ENCODE measurements at places on chromosomes 2 and 18. TPM values are rescaled to one million over a fixed set of nuclear protein-coding genes. Genes with fewer than 3 reads are reported as not detected.
A peak's percentile ranks its signal among the peaks of the same experiment; 100 is the strongest.

NABP1 gene
- 10.9 TPM for total RNA-seq

ACOXL gene
- 0.52 TPM for total RNA-seq

ELOA2 gene
- not detected for total RNA-seq

KCNJ13 gene
- not detected for total RNA-seq

DLGAP1 gene
- 7.9 TPM for total RNA-seq

EMX1 gene
- total RNA-seq = 0.33 TPM

SULT1C4 gene
- total RNA-seq = 4.2 TPM

VWA3B gene
- total RNA-seq = 0.78 TPM

EMILIN1 gene
- total RNA-seq = 21.8 TPM

DNA sequence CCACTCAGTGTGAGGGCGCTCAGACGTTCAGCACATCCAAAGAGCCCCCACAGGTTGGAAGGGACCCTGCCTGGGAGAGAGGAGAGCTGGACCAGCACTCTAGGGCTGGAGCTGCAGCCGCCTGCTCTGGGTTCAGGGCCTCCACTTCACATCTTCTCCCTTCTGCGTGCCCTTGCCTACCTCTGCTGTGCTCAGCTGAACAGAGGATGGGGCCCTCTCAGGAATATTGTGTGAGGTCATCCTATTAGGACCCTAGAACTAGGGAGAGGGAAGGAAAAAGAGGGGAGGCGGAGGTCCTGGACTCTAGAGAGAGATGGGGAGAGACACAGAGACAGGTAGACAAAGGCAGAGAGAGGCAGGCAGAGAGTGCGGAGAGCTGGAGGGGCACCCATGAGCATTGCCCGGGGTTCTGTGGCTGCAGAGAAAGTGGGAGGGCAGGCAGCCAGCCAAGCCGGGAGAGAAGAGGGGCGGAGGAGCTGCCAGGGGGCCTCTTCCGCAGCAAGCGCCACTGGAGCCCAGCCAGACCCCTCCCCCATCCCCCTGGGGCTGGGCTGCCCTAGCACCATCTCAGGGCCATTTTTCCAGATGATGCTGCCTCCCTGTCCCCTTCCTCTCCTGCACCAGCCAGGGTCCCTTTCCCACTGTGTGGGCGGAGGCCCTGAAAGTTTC is 8.3 kb upstream of the TNS1 start:
- peaks cover 21% of the 10 kb centered on the region for H3K4me1 ChIP-seq
- no peaks in the 10 kb centered on the region for H3K27me3 ChIP-seq
- no peak overlapping the region for H3K4me3 ChIP-seq
- H3K27ac ChIP-seq = no peak overlapping the region
- no peak for DNase-seq

DNA sequence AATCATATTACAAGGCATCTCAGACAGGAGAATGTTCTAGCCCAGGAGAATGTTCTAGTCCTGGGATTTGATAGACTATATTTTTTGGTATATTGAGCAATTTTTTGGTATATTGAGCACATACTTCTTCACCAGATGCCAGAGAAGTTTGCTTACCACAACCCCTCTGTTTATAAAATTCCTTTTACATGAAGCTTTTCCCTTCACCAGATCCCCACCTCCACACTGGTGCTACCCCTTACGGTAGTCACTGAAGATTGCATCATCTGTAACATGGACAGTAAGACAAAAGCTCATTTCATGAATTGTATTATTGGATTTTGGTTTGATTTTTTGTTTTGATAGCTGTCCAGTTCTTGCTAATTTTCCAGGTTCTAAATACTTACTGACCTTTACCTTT is 7.2 kb upstream of the HNMT start:
- no peak overlapping the region for H3K27ac ChIP-seq
- no peaks in the 10 kb centered on the region for H3K27me3 ChIP-seq
- no peak for DNase-seq
- H3K36me3 ChIP-seq = no peaks in the 10 kb centered on the region

- H3K27ac ChIP-seq = no peak overlapping the region
- no peaks in the 10 kb centered on the region for H3K4me1 ChIP-seq
- no peaks in the 10 kb centered on the region for H3K36me3 ChIP-seq
- DNase-seq = no peak
Measured at GRCh38 chr2:39210846-39211245, 32.9 kb downstream of the CDKL4 start.

DNA sequence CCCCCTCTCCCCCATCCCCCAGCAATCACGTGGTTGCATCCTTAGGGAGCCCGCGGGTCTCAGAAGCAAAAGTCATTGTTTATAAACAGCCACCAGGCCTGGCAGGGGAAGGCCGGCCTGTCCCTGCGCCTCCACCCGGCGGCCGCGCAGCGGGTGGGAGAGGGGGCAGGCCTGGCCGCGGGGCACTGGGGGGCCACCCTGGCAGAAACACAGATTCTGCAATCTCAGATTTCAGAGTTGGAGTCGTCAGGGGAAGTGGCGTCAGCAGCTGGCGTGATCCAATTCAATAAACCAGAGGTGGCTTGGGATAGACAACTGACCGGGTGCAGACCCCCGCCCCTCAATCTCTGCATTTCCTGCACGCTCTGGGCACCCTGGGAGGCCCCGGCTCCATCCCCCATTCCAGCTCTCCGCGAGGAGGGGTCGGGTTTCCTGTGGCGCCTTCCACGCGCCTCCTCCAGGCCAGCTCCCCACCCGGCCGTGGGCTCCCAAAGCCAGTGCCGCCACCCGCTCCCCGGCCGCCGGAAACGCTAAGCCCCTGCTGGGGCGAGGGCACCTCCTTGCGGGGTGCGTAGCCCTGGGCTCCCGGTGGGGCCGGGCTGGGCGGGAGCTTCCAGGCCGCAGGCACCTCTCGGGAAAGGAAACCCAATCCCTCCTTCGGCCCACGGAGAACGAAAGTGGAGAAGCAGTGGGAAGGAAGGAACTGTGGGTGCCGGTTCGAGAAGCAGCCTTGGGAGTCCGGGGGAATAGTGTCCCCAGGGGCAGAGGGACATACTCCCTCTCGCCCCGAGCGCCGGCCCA is 1.1 kb downstream of the BIN1 start:
- no peaks in the 10 kb centered on the region for H3K27me3 ChIP-seq
- H3K36me3 ChIP-seq = no peaks in the 10 kb centered on the region
- H3K4me3 ChIP-seq = peak overlapping the region; percentile 92
- peak; percentile 30 for DNase-seq
- H3K4me1 ChIP-seq = peaks cover 38% of the 10 kb centered on the region

GRCh38 chr18:3910512-3910911 is 460.5 kb downstream of the TGIF1 start:
- no peak for DNase-seq
- no peaks in the 10 kb centered on the region for H3K27me3 ChIP-seq
- no peak overlapping the region for H3K4me3 ChIP-seq
- H3K4me1 ChIP-seq = no peaks in the 10 kb centered on the region

- H3K36me3 ChIP-seq = no peaks in the 10 kb centered on the region
- DNase-seq = no peak
- H3K27me3 ChIP-seq = no peaks in the 10 kb centered on the region
Measured at GRCh38 chr2:200177971-200178911, 128.3 kb upstream of the SPATS2L start.

- H3K27ac ChIP-seq = no peak overlapping the region
- H3K4me3 ChIP-seq = no peak overlapping the region
- no peak for DNase-seq
- no peaks in the 10 kb centered on the region for H3K27me3 ChIP-seq
- H3K36me3 ChIP-seq = no peaks in the 10 kb centered on the region
- no peaks in the 10 kb centered on the region for H3K4me1 ChIP-seq
Measured at GRCh38 chr18:57095884-57096283, 51.0 kb upstream of the BOD1L2 start.

GRCh38 chr2:226869371-226869770 is 33.5 kb downstream of the RHBDD1 start:
- H3K27me3 ChIP-seq = no peaks in the 10 kb centered on the region
- H3K27ac ChIP-seq = no peak overlapping the region
- no peaks in the 10 kb centered on the region for H3K4me1 ChIP-seq
- DNase-seq = no peak
- H3K36me3 ChIP-seq = no peaks in the 10 kb centered on the region
- no peak overlapping the region for H3K4me3 ChIP-seq

DNA sequence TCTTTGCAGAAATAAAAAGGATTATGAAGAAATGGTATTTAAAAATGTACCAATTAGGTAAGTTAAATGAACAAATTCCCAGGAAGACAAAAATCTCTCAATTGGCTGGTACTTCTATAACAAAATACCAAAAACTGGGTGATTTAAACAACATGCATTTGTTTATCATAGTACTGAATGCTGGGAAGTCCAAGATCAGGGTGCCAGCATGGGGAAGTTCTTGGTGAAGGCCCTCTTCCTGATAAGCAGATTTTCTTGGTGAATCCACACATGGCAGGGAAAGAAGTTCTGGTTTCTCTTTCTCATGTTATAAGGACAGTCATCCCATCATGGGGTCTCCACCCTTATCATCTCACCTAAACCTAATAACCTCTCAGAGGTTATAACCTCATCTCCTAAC is 271.6 kb upstream of the SETBP1 start:
- H3K36me3 ChIP-seq = no peaks in the 10 kb centered on the region
- no peaks in the 10 kb centered on the region for H3K4me1 ChIP-seq
- H3K4me3 ChIP-seq = no peak overlapping the region
- no peak for DNase-seq
- no peaks in the 10 kb centered on the region for H3K27me3 ChIP-seq

DNA sequence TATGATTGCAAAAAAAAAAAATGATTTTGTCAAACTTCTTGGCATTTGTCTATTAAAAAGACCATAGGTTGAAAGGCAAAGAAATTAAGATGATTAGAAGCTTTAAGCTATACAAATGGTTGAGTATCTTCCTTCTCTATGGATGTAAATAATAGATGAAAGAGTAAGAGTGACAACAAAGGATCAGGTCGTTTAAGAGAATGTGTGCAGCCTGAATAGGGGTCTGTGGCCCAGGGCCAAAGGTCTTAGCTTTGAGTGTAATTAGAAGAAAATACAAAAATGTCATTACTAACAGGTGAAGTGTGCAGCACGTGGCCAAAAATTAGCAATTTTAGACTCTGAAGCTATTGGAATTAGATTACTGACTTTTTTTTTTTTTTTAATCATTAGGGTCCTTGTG is 122.4 kb downstream of the GREB1L start:
- no peaks in the 10 kb centered on the region for H3K27me3 ChIP-seq
- no peak for DNase-seq
- H3K36me3 ChIP-seq = no peaks in the 10 kb centered on the region
- H3K27ac ChIP-seq = no peak overlapping the region
- H3K4me3 ChIP-seq = no peak overlapping the region

- DNase-seq = no peak
- no peak overlapping the region for H3K4me3 ChIP-seq
- H3K4me1 ChIP-seq = no peaks in the 10 kb centered on the region
- no peaks in the 10 kb centered on the region for H3K36me3 ChIP-seq
- H3K27ac ChIP-seq = no peak overlapping the region
- no peaks in the 10 kb centered on the region for H3K27me3 ChIP-seq
Measured at GRCh38 chr2:42547446-42548295, 20.8 kb upstream of the MTA3 start.

- H3K4me1 ChIP-seq = peaks cover 5% of the 10 kb centered on the region
- no peak overlapping the region for H3K4me3 ChIP-seq
Measured at GRCh38 chr2:67108231-67108630, 288.9 kb upstream of the ETAA1 start.

- peaks cover 4% of the 10 kb centered on the region for H3K36me3 ChIP-seq
- H3K27me3 ChIP-seq = no peaks in the 10 kb centered on the region
- no peak overlapping the region for H3K4me3 ChIP-seq
- no peak for DNase-seq
- H3K27ac ChIP-seq = peak overlapping the region; percentile 57
Measured at GRCh38 chr18:22194151-22194598, 24.8 kb downstream of the GATA6 start.

- DNase-seq = no peak
- H3K36me3 ChIP-seq = no peaks in the 10 kb centered on the region
- peak overlapping the region; percentile 17 for H3K4me3 ChIP-seq
- H3K4me1 ChIP-seq = peaks cover 44% of the 10 kb centered on the region
- no peaks in the 10 kb centered on the region for H3K27me3 ChIP-seq
Measured at GRCh38 chr2:74457129-74457548, 1.1 kb upstream of the WBP1 start.

- H3K36me3 ChIP-seq = no peaks in the 10 kb centered on the region
- DNase-seq = no peak
- no peak overlapping the region for H3K27ac ChIP-seq
- H3K27me3 ChIP-seq = no peaks in the 10 kb centered on the region
- no peak overlapping the region for H3K4me3 ChIP-seq
Measured at GRCh38 chr18:68504441-68505177, 210.3 kb downstream of the TMX3 start.

- DNase-seq = no peak
- no peaks in the 10 kb centered on the region for H3K27me3 ChIP-seq
- no peak overlapping the region for H3K27ac ChIP-seq
- no peak overlapping the region for H3K4me3 ChIP-seq
- H3K36me3 ChIP-seq = no peaks in the 10 kb centered on the region
Measured at GRCh38 chr2:174794851-174795374, 30.6 kb upstream of the CHRNA1 start.

DNA sequence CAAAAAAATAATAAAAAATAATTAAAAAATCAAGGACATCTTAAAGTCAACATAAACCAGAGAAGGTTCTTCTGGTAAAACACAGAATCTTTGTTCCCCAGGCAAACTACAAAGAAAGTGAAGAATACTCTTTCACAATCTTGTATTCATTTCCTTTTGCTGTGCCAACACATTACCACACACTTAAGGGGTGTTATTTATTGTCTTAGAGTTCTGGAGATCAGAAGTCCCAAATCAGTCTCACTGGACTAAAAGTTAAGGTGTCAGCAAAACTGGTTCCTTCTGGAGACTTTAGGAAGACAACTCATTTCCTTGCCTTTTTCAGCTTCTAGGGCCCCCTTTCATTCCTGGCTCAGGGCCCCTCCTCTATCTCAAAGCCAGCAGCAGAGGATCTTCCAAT is 12.2 kb upstream of the CAB39 start:
- no peak for DNase-seq
- H3K4me3 ChIP-seq = no peak overlapping the region

DNA sequence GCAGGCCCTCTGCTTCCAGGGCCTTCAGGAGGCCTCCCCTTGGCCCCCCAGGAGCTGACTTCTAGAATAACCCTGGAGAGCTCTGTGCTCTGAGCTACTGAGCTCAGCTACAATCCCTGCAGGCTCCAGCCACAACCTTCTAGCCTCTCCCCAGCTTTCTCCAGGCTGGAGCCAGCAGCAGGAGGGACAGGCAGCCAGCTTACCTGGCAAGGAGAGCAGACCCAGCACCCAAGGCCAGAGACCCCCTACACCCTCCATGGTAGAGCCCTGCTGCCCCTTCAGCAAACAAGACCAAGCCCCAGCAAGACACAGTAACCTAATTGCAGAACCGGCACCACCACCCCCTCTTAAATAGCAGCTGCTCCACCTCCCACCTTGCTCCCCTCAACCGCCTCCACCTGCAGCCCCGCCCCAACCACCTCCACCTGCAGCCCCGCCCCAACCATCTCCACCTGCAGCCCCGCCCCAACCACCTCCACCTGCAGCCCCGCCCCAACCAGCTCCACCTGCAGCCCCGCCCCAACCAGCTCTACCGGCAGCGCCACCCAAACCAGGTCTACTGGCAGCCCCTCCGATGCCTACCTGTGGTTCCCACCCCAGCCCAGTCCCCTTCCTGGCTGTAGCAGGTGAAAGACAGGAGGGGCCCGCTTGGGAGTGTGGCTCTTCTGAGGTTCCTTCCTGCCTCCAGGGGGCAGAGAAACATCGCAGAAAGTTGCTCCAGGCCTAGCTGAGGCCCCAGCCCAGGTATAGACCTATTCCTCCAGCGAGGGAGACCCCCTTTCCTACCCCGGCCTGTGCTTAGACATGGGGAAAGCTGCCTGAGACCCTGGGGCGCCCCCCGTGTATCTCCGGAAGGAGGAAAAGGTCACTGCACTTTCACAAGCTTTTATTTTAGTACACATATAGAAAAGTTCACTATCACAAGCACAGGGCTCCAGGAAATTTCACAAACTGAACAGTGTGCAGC is at the start of gene ASTL:
Gene ASTL (minus strand): TSS at position 324 of the 967 bp plus-strand sequence. CDS start 66 bp downstream, at position 258.
- H3K27me3 ChIP-seq = no peaks in the 10 kb centered on the region
- H3K27ac ChIP-seq = peak within 1 kb of the TSS; percentile 18
- peak; percentile 79 for DNase-seq
- no peak within 1 kb of the TSS for H3K4me3 ChIP-seq

All from body of pancreas (tissue), 4 donors.